Activated T-cell treated with anti-CD3 and anti-CD28 coated beads for 4 hours (primary cell): ENCODE measurements at places on chromosomes 3 and 15.

DNA sequence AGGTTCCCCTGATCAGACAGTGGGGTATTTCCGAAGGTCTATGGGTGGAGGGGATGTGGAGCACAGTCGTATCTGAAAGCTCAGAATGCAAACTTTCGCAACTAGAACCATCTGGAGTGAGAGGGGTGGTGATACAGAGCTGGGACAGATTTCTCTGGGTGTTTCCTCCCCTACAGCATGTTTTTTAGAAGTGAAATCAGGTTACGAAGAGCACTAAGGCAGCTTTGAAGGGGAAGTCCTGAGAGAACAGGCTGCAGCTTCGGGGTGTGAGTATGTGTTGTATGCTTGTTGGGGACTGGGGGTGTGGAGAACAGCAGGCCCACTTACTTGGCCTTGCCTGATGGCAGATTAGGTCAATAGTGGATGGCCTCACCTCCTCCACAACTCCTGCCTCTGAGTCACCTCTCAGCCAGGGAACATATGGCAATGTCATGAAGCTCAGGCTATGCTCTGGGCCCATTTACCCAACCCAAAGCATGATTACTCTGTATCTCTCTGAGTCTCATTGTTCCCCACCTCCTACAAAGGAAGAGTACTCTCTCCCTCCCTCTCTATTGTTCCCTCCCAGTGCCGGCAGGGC is 107.2 kb upstream of the RASGRP1 start:
- DNase-seq = no peak

DNA sequence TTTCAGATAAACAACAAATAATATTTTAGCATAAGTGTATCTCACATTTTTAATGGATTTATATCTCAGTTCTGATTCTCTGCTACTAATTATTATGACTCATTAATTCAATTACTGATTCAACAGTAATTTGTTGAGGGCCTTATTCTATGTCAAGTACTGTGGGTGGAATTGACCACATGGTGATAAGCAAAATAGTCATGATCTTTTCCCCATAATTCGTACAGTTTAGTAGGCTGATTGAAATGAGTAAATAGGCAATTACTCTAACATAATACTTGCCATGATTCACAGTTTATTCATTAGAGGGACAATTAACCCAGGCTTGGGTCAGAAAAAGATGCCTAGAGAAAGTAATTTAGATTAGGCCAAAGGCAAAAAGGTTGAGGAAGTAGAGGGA is 60.9 kb upstream of the SLC4A7 start:
- DNase-seq = no peak

GRCh38 chr3:40120806-40121205 is 188.7 kb upstream of the EIF1B start:
- no peak for DNase-seq

DNA sequence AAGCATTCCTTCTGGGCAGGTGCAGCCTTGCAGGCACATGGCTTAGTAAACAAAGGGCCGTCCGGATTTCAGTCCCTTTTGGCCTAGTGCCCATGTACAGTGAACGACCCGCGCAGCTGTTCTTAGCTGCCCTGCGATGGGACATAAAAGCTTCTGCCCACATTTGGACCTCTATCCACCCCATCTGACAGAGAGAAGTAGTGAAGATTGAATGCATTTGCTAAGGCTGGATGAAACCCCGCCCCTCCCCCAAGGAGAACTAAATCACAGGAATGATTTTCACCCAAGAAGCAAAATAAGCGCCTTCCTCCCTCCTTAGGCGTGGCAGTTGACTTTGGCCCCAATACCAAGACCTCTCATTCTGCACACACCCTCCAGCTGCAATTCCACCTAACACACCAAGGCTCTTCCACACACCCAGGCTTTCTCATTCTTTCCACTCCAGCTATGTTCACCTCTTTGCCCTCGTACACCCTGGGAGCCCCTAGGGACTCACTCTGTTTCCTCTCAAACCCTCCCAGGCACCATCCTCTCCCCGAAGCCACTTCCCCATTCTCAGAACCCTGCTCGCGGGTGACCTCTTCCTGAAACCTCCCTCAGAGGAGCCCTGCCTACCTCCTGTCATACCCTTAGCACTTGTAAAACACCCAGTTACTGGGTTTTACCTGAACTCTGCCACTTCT is 14.1 kb upstream of the HRH1 start:
- DNase-seq = no peak

DNA sequence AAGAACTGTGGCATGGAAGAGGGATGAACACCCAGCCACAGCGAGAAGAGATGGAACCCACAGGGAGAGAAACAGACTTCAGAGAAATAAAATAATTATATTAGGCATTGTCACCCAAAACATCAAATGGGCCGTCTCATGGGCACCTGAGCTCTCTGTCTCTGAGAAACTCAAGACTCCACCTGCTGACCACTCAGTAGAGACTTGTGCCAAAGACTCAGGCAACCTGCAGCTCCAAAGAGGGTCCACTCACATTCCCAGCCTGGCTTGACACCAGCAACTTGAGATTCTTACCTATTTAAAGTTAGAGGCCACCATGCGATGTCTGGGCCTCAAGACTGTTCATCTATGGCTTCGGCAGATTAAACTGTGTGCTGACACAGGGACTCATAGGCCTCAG is 12.0 kb downstream of the SEMA5B start:
- DNase-seq = no peak

DNA sequence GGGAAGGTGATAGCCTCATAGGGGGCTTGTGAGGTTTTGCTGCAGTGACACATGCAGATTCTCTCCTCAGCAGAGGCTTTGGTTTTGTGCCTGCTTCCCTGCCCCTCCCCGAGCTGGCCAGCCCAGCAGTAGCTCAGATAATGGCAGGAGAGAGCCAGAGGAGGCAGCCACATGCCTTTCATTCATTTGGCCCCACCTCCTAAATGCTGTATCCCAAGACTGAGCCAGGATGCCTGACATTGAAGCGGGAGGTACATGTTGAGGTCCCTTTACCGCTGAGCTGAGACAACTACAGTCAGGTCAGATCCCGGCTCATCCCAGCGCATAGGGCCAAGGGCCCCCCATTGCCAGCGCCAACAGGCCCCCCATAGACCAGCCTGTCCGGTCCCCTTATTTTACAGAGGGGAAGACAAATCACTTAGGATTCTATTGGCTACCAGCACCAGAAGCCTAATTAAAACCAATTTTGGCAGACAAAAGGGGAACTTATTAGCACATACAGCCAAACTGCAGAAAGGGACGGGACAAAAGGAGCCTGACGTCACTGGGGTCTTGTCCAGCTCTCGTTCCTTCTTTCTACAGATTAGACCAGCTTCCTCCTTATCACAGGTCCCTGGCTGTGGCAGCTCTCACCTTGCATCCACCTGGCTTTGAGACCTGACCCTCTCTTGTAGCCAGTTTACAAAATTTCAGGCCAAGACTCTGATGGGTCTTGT is 12.1 kb upstream of the POLG start:
- no peak for DNase-seq

GRCh38 chr3:160124224-160124623 is 101.0 kb upstream of the C3orf80 start:
- DNase-seq = no peak

DNA sequence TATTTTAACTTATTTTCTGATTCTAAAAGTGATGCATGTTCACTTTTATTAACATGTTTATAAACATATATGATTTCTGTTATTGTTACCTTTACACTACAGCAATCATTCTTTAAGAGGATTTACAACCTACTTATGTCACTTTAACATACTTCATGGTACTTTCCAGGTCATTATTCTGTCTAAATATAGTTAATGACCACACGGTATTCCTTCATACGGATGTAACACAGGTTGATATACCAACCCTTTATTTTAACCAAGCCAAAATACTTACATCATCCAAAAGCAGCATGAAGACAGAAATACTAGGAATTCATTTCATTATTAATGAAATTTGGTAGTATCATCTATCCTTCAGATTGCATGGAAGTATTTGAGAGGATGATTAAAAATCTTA is 18.6 kb downstream of the PIK3R4 start:
- DNase-seq = no peak

GRCh38 chr3:72496051-72496670 is 352.1 kb downstream of the SHQ1 start:
- no peak for DNase-seq

DNA sequence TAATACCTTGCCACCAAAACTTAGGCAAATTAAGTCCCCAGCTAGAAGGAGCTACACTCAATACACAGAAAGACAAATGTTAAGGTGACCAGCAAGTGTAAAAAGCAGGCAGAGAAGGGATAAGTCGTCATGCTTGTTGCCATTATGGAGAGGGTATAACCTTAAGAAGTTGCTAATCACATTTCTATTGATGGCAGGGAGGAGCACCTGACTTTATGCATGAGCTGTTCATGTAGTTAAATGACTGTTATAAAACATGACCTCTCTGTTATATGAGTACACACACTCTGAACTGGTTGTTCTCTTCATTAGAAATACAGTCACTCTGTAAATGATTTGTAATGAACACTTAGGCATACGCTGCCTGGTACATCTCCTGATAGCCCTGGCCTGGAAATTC is 6.6 kb upstream of the CCNL1 start:
- no peak for DNase-seq

DNA sequence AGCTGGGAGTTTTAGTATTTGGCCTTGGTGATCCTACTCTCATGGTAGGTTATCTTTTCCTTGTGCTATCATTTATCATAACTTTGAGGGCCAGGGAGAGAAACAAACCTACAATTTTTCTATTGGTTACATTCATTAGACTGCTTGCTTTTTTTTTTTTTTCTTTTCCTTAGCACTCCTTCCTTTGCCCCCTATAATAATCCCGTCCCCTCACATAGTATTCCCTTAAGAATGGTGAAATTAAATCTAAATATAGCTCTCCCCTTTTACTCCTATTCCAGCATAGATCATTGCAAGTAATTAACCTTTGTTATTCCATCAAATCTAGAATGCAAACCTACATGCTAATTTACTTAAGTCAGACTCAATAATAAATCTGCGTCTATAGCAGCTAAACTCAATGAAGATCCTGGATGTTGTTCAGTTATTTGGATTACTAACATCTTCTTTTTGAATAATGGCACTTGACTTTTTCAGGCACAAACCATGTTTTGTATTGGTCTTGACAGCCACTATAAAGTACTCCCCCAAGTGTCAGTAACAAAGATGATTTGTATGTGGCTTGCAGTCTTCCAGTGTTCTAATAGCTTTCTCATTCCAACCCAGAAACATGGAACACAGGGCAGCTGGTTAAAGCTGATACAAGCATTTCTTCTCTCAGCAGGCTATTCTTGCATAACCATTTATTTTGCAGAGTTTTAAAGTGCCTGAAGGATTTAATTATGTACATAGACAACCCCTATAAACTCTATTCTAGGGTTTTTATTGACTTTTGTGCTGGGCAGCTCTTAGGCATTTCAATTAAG is 420.6 kb downstream of the MECOM start:
- DNase-seq = no peak

DNA sequence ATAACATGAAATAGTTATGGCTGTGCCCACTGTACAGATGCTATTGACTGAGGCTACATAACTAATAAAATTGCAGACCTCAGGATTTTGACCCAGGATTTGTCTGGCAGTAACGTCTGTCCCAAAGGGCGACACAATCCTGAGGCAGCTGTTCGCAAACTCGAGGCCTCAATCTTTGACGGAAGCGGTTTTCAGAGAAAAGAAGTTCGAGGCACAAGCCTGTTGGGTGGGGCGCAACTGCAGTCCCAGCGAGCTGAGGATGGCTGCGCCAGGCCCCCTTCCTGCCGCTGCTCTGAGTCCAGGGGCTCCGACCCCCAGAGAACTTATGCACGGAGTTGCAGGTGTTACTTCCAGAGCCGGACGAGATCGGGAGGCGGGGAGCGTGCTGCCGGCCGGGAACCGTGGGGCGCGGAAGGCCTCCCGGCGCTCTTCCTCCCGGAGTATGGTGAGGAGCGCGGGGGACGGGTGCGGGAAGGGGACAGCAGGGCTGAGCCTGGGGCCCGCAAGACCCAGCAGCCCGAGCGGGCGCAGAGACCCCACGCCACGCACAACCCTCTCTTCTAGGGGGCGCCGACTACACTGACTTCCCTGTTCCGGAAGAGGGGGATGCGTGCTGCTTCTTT is at the start of gene PARP15:
Gene PARP15 (plus strand): TSS at position 242 of the 623 bp plus-strand sequence. CDS start 18 bp downstream, at position 260.
- DNase-seq = no peak

GRCh38 chr15:40053831-40054604 is 15.0 kb upstream of the SRP14 start:
- no peak for DNase-seq

DNA sequence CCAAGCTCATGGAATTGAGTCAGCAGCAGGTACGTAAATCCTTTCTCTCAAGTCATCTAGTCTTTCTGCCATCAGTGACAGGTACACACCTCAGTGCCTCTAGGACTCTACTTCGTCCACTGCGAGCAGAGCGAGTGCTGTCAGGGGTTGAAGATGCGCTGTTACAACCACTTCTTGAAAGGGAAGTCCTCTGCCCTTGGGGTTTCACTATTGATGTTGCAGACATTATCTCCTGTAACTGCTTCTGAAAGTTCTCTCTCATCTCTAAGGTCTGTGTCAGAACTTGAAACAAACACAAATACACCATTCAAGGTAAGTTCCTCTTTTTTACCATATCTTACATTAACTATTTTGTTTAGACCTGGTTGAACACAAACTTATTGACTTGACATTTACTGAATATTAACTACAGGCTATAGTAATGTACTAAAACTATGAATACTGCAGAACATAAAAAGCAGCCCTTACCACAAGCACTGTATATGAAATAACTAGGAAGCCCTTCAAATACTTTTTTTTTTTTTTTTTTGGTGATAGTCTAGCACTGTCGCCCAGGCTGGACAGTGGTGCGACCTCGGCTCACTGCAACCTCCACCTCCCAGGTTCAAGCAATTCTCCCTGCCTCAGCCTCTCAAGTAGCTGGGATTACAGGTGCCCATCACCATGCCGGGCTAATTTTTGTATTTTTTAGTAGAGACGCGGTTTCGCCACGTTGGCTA is 41.5 kb downstream of the TOPBP1 start:
- no peak for DNase-seq

- no peak for DNase-seq
Observed at GRCh38 chr3:106963442-106963841, 413.8 kb upstream of the CCDC54 start.

GRCh38 chr15:87619161-87619960 is 637.2 kb downstream of the NTRK3 start:
- DNase-seq = no peak

GRCh38 chr3:189573004-189573403 is 58.2 kb upstream of the TP63 start:
- no peak for DNase-seq

- no peak for DNase-seq
Observed at GRCh38 chr3:175493301-175493700, 634.2 kb downstream of the NAALADL2 start.

- no peak for DNase-seq
Observed at GRCh38 chr3:48427630-48427962, 2.3 kb downstream of the PLXNB1 start.

DNA sequence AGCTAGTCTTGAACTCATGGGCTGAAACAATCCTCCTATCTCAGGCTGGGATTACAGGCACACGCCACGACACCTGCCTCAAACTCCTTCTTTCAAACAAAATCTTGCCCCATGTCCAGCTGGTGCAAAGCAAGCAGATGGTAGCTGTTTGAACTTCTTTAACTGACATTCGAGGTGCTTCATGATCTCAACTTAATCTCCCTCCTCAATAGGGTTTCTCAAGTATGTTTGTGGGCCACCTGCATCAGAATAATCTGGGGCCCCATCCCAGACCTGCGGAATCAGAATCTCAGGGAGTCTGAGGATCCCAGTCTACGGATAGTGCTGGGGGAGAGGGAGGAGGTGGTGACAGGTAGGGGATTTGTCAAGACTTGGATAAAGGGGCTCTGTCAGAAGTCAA is 20.9 kb upstream of the TRH start:
- no peak for DNase-seq
